Activated CD8-positive, alpha-beta memory T cell treated with anti-CD3 and anti-CD28 coated beads for 1 hour (primary cell): ENCODE measurements at places on chromosomes 3 and 15.

- no peak for DNase-seq
Observed at GRCh38 chr3:24726423-24726822, 231.8 kb upstream of the THRB start.

- DNase-seq, result no peak
Observed at GRCh38 chr15:78565951-78566774, 843 bp downstream of the CHRNA5 start.

DNA sequence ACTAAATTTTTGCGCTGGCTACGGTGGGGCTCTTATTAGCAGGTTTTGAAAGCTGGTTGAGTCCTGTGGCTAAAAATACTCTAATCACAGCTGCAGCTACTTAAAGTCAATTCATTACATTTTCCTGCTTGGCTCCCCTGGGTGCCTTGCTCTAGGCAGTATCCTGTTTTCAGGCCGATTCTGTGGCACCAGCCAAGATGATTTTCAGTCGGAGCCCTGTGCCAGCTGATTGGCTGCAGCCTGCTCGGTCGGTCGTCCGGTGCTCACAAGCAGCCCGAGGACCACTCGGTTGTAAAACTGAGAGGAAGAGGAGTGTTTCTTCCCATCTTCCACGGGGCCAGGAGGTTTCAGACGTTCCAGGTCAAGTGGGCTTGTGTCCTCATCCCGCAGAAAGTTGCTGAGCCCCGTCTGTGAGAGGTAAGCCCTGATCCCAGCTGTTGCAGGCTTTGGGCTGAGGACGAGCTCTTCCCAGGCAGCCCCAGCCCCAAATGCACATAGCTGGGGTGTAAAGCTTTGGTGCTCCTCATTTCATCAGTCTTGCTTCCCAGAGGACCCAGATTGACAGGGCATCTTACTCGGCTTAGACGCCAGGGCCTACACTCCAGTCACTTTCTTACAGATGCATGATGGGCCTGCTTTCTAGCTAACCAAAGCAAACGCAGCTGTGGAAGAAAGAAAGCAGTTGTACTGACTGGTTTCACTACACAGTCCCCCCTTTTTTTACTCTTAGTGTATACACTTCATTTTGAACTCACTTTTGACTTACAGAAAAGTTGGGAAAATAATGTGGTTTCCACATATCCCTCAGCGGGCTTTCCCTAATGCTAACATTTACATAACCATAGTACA lies 15.9 kb downstream of the LYSMD4 start:
- no peak for DNase-seq

DNA sequence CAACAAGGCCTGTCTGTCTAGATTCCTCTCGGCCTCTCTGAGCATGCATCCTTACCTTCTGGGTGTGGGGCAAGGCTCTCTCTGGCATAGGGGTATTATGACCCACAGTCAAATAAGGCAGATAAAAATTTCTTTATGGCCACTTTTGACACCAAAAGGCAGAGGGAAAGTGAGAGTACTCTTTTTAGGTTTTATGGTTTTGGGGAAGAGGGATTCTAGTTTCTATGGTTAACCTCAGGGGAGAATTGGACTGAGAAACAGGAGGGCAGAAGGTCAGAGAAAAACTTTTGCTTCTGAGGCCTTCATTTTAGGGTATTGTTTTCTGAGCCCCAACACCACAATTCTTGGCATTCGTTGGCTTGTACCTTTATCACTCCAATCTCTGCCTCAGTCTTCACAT lies 70.0 kb upstream of the CCDC54 start:
- DNase-seq, result no peak

GRCh38 chr3:72238010-72238691 lies 453.2 kb upstream of the PROK2 start:
- DNase-seq, result no peak

GRCh38 chr3:129526121-129526900 lies 2.1 kb upstream of the RHO start:
- DNase-seq, result no peak

DNA sequence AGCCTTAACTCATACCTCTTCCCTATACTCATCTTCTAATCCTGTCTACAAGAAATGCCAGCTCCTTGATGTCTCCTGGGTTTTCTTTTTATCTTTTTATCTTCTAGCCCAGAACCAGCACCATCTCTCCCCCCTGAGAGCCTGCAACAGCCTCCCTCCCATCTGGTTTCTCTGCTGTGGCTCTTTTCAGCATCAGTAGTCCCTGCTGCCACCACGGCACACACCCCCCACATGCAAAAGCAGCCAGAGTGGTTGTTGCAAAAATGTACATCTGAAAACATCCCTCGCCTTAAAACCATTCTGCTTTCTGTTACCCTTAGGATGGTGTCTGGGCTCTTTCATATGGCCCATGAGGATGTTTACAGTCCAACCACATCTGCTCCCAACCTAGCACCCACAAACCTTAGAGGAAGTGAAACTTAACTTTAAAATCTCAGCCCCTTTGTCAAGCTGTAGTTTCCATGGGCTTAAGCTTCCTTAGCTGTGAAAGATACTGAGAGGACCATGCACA lies 775 bp downstream of the TTC21A start:
- no peak for DNase-seq

- no peak for DNase-seq
Observed at GRCh38 chr3:171401432-171401831, 58.8 kb downstream of the TNIK start.

DNA sequence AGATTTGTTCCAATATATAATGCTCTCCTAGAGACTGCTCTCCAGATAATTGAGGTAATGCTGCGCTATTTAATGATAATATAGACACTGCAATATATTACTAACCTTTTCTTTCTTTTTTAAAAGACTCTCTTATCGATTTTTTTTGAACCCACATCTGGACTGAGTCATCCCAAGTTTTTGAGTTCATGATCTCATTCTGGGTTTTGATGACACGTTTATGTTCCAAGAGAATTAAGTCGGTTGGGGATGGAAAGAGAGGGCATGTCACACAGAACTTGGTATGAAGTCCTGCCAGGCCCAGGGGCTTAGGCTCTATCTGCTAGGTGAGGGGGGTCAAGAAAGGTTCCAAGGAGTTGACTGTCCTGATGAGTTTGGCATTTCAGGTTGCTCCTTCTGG lies 431.1 kb downstream of the MFSD1 start:
- DNase-seq, result no peak

- no peak for DNase-seq
Observed at GRCh38 chr3:126078866-126079265, 5.1 kb downstream of the SLC41A3 start.

GRCh38 chr15:70722266-70723121 lies 40.9 kb downstream of the UACA start:
- no peak for DNase-seq

DNA sequence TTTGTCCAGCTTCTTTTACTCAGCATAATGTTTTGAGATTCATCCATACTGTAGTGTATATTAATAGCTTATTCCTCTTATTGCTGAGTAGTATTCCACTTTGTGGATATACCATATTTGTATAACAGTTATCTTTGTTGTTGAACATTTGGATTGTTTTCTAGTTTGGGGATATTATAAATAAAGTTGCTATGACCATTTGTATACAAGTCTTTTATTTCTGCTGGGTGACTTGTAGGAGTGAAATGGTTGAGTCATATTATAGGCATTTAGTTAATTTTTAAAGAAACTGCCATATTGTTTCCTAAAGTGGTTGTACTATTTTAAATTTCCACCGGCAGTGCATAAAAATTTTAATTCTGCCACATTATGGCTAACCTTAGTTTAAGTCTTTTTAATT lies 53.4 kb downstream of the RPL39L start:
- DNase-seq, result no peak

- DNase-seq, result no peak
Observed at GRCh38 chr3:98855806-98856400, 45.6 kb downstream of the DCBLD2 start.

DNA sequence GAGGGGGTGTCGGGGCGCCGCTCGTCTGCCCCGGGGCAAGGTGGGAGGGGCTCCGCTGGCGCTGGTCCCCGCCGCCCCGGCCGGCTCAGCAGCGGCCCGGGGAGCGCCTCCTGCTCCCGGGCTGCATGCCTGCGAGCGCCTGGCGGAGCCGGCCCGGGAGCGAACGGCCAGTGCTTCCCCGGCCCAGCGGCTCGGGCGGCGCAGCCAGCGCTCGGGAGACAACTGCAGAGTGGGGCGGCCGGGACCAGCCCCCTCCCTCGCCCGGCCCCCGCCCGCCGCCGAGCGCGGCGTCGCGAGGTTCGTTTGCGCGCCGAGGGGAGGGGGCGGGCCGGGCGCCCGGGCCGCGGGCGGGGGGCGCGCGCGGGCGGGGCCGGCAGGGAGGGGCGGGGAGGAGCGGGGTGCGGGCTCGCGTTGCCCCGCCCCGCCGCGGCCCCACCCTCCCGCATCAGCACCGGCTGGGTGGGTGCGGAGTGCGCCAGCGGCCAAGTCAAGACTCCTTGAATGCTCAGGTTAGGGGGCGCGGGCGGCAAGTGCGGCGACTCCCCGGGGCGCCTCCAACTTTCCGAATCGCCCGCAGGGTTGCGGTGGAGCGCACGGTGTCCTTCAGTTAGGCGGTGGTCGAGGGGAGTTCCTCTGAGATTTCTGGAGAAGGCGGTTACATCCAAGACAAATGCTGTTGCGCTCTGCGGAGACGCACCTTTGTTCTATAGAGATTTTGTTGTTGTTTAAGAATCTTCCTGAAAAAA lies at the start of gene RGMA:
Gene RGMA (minus strand): TSS at position 231 of the 746 bp plus-strand sequence. CDS start 279 bp downstream, outside the sequence.
- DNase-seq, result no peak

DNA sequence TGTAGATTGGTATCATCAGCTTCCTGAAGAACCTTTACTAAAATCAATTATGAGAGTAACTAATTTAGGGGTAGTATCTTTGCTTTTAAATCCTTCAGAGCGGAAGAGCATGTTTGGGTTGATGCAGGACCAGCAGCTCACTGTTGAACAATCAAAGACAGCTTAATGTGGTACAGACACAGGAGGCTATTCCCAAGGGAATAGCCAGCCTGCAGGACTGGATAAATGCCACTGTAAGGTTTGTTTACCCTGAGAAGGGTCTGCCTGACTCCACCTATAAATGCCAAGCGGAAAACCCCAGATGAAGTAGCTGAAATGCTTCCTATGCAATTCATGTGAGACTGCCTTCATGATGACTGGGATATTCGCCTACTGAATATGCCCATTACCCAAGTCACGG lies 16.0 kb upstream of the STAC start:
- DNase-seq, result no peak

DNA sequence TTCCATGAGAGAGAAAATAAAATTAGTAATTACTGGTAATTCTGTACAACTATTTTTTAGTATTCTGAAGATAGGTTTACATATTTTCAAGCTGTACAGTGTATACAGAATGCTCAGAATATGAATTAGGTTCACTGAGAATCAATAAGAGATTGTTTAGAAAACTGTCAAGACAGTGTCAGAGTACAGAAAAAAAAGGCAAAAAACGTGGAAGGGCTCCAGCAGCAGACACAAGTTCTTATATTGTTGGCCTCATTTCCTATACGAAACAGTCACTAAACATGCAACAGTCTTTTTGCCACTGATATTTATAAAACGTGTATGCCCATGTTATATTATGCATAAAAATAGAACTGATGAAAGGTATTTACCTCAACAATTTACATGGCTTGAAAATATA lies 103.9 kb downstream of the ISL2 start:
- DNase-seq, result no peak

GRCh38 chr3:32584660-32585059 lies 14.0 kb upstream of the DYNC1LI1 start:
- DNase-seq, result no peak

DNA sequence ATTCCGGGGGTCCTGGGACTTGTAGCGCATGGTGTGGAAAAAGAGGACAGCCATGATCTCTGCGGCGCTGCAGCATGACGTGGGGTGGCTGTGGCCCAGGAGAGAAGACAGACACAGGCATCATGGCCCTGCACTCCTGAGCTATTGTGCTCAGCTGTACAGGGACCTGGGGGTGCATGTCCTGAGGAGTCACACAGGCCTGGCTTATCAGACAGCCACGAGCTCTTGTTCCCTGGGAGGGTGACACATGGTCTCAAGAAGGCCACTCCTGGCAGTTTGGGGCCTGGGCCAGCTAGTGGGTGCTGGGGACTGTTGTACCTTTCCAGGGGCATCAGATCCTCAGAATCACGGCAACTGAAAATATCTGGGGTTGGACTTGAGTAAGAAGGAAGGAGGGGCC lies 13.7 kb downstream of the TKT start:
- DNase-seq, result no peak

DNA sequence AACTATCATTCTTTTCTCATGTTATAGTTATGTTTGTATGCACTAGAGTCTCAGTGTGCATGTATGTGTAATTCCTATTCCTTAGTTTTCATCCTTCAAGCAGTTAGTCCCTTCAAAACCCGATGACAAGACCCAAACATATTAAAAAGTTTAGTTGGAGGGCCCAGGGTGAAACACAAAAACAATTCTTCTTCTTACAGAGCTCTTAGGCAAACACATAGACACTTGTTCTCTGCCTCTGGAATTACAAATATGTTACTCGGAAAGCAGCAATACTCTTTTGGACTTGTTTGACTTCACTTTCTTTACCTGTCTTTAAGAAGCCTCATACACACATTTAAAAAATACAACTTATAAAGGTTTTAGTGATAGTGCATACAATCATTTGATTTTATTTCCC lies 763 bp upstream of the CNTN6 start:
- no peak for DNase-seq

GRCh38 chr15:48423896-48424475 lies 92.8 kb downstream of the DUT start:
- DNase-seq, result no peak

GRCh38 chr15:75416584-75416983 lies 34.9 kb downstream of the SIN3A start:
- no peak for DNase-seq

DNA sequence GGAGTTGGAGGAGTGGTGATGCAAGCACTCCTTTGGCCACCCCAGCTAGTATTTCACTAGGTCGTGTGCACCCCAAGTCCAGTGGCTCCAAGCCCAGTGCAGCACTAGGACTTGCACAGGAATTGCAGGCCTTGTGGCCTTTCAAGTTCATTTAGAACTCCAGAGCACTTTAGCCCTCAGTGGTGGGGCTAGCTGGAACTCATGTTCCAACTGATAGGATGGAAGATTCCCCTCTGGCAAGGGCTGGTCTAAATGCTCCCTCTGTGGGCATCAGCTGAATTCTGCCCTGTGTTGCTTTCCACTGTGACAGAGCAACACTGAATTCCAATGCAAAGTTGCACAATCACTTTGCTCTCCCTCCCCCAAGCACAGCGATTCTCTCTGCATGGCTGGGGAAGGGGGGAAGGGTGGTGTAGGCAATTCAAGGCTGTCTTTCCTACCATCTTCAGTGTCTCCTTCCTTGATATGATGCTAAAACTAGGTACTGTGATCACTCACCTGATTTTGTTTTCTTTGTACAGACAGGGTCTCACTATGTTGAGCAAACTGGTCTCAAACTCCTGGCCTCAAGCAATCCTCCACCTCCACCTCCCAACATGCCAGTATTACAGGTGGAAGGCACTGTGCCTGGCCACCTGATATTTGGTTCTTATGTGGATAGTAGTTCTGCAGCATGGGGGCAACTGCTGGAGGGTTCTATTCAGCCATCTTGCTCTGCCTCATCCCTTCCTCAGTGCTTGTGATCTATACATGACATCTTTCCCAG lies 10.3 kb downstream of the USF3 start:
- no peak for DNase-seq

- no peak for DNase-seq
Observed at GRCh38 chr15:30827625-30828303, 76.0 kb upstream of the FAN1 start.
